ENCODE measurements at places on chromosomes 7 and 10.

GRCh38 chr7:89064831-89065230 is 269.3 kb upstream of the TEX47 start:
- no peaks in the 10 kb centered on the region for H3K27me3 ChIP-seq
- H3K27ac ChIP-seq, result no peak overlapping the region
- DNase-seq, result no peak
- H3K4me3 ChIP-seq, result no peak overlapping the region

- DNase-seq, result no peak
- no peaks in the 10 kb centered on the region for H3K27me3 ChIP-seq
- H3K27ac ChIP-seq, result no peak overlapping the region
- H3K36me3 ChIP-seq, result no peaks in the 10 kb centered on the region
- no peaks in the 10 kb centered on the region for H3K4me1 ChIP-seq
These were observed 61.4 kb upstream of the HDAC9 start for GRCh38 chr7:18434171-18434570.

GRCh38 chr7:129069021-129069420 is 14.1 kb upstream of the TNPO3 start:
- no peaks in the 10 kb centered on the region for H3K4me1 ChIP-seq
- H3K27ac ChIP-seq, result no peak overlapping the region
- no peak for DNase-seq
- H3K27me3 ChIP-seq, result no peaks in the 10 kb centered on the region
- no peaks in the 10 kb centered on the region for H3K36me3 ChIP-seq

DNA sequence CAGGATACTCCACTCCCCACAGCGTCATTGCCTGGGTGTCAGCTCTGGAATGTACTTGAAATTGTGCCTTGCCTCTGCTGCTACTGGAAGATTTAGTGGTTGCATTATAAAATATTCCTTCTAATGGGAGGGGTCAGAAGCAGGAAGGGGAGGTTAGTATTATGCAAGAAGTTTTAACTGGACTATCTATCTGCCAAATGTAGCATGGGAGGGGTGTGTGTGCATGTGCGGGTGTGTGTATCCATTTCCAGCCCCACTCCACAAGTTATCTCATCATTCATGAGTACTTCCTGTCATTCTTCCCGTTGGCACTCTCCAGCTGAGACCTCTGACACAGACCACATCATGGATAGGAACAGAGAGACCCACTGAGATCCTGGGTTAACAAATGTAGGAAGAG is 13.4 kb downstream of the MBL2 start:
- H3K4me3 ChIP-seq, result no peak overlapping the region
- no peaks in the 10 kb centered on the region for H3K36me3 ChIP-seq
- no peaks in the 10 kb centered on the region for H3K27me3 ChIP-seq
- DNase-seq, result no peak
- no peak overlapping the region for H3K27ac ChIP-seq

GRCh38 chr10:7445474-7446185 is 34.8 kb upstream of the SFMBT2 start:
- no peaks in the 10 kb centered on the region for H3K27me3 ChIP-seq
- peak overlapping the region; percentile 31 for H3K4me3 ChIP-seq
- H3K36me3 ChIP-seq, result no peaks in the 10 kb centered on the region
- DNase-seq, result peak; percentile 61
- H3K4me1 ChIP-seq, result peaks cover 28% of the 10 kb centered on the region

DNA sequence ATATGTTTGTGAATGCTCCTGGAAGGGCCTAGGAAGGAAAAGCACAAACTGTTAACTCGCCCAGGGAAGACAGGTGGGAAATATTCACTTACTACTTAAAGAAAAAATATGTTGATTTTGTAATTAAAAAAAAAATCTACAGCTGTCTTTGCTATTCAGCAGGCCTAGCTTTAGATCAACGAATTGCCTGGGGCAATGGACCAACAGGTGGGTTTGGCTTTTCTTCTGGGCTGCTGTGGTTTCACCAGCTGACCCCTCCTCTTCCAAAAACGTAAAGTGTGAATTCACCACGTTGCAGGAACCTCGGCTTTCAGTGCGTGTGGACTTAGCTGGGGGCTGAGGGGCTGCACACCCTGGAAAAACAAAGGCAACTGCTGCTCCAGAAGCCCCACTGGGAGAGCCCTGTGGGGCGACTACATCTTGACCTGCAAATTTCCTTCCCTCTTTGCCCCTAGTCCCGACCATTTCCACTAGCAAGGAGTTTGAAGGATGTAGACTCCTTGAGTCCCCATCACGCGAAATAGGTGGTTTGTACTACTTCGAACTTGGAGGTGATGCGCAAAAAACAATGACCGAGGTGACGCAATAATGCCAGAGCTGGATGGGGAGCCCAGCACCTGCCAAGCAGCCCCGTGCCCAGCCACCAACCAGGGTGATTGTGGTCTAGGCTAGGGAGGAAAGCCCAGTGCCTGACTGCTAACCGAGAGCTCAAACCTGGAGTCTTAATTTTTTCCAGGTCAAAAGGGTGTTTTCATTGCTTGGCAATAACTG is 7.4 kb downstream of the PRLHR start:
- H3K4me3 ChIP-seq, result no peak overlapping the region
- H3K27me3 ChIP-seq, result peaks cover 10% of the 10 kb centered on the region
- no peaks in the 10 kb centered on the region for H3K36me3 ChIP-seq
- no peaks in the 10 kb centered on the region for H3K4me1 ChIP-seq
- DNase-seq, result no peak

Data from B cell (primary cell).